Activated T-cell treated with anti-CD3 and anti-CD28 coated beads, Interleukin-2, amount 50 U/mL, for 72 hours (primary cell): ENCODE measurements at places on chromosomes 13 and 19. TPM values are rescaled to one million over a fixed set of nuclear protein-coding genes. Genes with fewer than 3 reads are reported as not detected.

Gene DNAJC15
- total RNA-seq = 20.2 TPM

Gene C19orf73
- total RNA-seq = 2.2 TPM

Gene GIPR
- 11.0 TPM for total RNA-seq

Gene TPTE2
- total RNA-seq = 0.30 TPM

Gene NTF4
- not detected for total RNA-seq

Gene CYP2A7
- not detected for total RNA-seq

DNA sequence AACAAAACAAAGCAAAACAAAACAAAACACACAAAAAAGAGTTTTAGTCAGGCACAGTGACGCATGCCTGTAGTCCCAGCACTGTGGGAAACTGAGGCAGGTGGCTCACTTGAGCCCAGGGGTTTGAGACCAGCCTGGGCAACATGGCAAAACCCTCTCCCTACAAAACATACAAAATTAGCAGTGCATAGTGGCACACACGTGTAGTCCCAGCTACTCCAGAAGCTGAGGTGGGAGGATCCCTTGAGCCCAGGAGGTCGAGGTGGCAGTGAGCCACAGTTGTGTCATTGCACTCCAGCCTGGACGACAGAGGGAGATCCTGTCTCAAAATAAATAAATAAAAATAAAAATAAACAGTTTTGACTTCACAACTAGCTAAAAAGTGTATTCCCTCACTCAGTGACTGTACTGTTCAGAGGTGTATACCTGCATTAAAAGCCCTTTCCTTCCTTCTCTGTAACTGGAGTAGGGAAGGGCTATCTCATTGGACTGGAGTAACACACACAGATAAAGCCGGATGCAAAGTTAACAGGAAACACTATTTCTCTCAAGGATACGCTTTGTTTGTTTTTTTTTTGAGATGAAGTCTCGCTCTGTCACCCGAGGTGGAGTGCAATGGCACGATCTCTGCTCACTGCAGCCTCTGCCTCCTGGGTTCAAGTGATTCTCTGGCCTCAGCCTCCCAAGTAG lies 3.7 kb upstream of the BAX start:
- DNase-seq = no peak

DNA sequence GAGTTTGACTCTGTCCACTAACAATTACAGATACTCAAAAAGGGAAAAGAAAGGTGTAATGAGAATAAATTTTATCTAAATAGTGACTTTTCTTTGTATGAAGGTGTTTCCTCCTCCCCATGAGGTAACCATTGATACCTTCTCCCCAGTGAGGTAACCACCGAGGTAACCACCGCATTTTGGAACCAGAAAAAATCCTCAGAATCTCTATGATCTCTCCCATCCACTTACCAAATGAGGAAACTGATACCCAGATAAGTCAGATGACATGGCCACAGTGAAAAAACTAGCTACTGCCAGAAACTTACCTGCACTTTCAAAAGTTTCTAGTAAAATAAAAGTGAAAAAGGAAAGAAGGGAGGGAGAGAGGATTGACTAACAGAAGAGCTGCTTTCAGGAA lies 124.0 kb upstream of the FNDC3A start:
- no peak for DNase-seq

GRCh38 chr13:23620211-23620610 lies 50.0 kb downstream of the TNFRSF19 start:
- DNase-seq = no peak

GRCh38 chr19:41792513-41793413 lies 3.6 kb upstream of the CEACAM3 start:
- peak; percentile 64 for DNase-seq
